Stimulated activated CD8-positive, alpha-beta memory T cell treated with anti-CD3 and anti-CD28 coated beads, Interleukin-4, amount 100 ng/mL, for 48 hours (primary cell): ENCODE measurements at places on chromosomes 11 and 22.

- DNase-seq, result no peak
These were observed 8.0 kb downstream of the SIK3 start for GRCh38 chr11:117090111-117090706.

- DNase-seq, result no peak
These were observed 4.1 kb downstream of the RELT start for GRCh38 chr11:73380331-73380730.

DNA sequence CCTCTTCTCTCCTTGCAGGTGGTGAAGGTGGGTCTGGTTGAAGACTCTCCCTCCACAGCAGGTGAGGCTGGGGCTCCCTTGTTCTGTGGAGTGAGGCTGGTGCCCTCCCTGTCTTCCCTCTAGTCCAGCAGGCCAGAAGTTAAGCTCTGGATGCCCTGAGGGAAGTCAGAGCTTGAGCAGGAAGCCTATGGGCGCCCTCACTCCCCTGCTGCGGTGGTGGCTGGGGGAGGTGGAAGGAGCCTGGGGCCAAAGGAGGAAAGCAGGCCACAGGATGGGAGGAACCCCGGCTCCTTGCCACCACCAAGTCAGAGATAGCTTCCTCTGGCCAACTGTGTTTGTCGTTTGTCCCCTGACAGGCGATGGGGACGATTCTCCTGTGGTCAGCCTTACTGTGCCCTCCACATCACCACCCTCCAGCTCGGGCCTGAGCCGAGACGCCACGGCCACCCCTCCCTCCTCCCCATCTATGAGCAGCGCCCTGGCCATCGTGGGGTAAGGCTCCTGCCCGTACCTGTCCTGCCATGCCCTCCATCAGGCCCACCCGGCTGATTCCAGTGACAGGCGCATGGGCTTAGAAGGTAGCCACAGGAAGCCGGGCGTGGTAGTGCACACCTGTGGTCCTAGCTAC lies 29.5 kb upstream of the RAB1B start:
- no peak for DNase-seq

- peak; percentile 79 for DNase-seq
These were observed 15.9 kb upstream of the APOBEC3A start for GRCh38 chr22:38941488-38941987.

DNA sequence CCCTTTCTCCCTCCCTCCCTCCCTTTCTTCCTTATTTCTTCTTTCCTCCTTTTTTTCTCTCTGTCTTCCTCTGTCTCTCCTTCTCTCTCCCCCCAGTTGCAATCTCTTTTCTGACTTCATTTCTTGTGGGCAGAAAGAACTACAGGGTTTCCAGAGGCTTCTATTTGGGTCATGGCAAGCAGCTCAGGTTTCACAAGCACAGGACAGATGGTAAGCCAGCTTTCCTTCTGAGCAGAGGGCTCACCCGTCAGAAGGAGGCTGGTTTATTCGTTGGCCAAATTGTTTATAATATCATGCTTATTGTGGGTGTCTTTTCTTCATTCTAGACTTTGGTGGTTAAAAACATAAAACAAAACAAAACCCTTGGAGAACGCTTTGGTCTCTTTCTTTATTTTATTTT lies 58.9 kb upstream of the CLMP start:
- DNase-seq, result no peak

DNA sequence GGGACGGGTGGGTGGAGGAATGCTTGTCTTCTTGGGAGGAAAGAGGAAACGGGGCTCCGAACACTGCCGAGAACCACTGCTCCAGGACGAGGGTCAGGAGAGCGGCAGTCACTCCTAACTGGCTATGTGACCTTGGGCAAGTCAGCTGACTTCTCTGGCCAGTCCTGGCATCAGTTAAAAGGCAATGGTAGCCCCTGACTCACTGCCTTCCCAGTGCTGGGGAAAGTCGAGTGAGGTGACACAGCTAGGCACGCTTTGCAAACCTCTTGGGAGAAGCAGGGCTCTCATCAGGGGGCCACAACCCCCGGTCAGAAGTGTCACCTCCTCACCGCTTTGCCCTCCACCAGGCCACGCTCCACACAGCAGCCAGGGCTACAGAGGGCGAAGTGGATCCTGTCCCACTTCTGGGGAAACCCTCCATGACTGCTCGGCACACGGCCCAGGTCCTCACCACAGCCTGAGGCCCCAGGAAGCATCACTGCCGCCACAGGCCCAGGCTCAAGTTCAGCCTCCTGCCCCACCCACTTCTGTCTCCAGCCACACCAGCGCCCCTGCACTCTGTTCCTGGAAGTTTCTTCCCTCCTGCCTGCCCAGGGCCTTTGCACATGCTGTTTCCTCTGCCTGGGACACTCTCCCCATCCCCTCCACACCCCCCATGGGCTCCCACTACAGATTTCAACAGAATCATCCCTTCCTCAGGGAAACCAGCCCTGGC lies 16.3 kb downstream of the IL2RB start:
- DNase-seq, result no peak

- DNase-seq, result no peak
These were observed 5.6 kb downstream of the DDX6 start for GRCh38 chr11:118785362-118785761.
